ENCODE measurements at places on chromosomes 1 and 21. TPM values are rescaled to one million over a fixed set of nuclear protein-coding genes. Genes with fewer than 3 reads are reported as not detected.

The ITLN2 gene
- total RNA-seq: not detected

The LRIG2 gene
- 24.7 TPM for total RNA-seq

The DNAH14 gene
- 2.0 TPM for total RNA-seq

The DNASE2B gene
- not detected for total RNA-seq

The SOX13 gene
- 40.9 TPM for total RNA-seq

The PDPN gene
- total RNA-seq: 16.6 TPM

The PCSK9 gene
- total RNA-seq: 0.13 TPM

The USP16 gene
- total RNA-seq: 33.8 TPM

The NUAK2 gene
- total RNA-seq: 1.7 TPM

The HAO2 gene
- total RNA-seq: not detected

DNA sequence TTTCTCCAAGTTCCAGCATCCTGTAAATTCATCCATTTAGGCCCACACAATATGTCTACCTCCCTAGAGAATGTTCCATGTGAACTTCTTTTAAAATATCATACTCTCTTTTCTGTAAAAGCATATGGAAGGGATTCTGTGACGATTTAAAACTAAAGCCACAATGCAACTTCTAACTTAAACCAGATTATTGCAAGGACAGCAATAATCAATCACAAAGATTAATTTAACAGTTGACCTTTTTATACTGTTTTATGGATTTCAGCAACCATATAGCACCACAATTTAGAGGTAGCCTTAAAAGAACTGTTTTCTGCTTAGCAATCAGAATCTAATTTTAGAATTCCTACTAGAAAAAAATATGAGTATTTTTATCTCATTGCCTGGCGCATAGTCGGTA is 58.3 kb downstream of the DSCAM start:
- no peak for DNase-seq

GRCh38 chr1:106022312-106022902 is 1034.1 kb upstream of the PRMT6 start:
- no peak for DNase-seq

DNA sequence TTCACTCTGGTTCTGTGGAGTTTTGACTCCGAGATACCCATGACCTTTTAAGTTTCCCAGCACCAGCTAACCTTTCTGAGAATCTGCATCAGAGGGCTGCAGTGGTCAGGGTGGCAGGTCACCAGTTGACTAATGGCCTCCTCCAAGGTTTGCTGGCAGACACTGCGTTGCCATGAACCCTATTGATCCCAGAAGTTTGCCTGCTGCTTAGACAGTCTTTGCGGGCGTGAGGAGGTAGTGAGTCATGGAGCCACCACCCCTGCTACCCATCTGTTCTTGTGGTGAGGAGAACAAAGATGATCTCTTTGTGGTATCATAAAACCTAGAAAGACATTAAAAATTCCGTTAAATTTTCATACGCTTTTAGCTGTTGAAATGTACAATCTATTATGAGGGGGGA is 180.4 kb downstream of the FGGY start:
- DNase-seq: no peak

DNA sequence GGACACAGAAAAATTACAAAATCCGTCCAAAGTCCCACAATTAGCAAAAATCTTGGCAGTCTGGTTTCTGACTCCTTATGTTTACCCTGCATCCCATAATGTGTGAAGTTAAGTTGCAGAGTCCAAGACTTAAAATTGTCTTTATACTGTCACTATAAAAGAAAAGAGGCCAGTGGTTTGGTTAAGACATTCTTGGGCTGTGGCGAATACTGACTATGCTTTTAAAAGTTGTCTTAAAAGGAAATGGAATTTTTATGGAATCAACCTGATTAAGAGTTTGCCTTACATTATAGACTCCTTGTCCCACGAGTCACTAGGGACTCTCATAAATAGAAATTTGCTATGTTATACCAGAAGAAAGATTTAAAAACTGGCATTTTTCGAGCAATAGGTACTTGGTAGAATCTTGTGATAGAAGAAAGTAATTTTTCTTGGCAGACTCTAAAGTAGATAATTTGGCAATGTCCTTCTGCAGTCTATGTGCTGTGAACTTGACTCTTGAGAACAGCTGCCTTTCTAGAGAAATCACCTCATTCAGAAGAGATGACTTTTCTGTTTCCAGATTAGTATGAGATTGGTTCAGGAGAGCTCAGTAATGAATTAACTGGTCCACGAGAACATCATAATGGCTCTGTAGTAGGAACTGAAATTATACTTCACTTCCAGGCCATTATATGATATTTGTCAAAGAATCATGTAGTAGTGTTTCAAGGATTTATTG is 31.8 kb downstream of the NTNG1 start:
- DNase-seq: no peak

- no peak for DNase-seq
Observed at GRCh38 chr1:51070640-51071039, 31.4 kb upstream of the C1orf185 start.

- DNase-seq: no peak
Observed at GRCh38 chr1:82565146-82565545, 764.4 kb downstream of the ADGRL2 start.

GRCh38 chr1:156320560-156320959 is 17.5 kb downstream of the CCT3 start:
- no peak for DNase-seq

DNA sequence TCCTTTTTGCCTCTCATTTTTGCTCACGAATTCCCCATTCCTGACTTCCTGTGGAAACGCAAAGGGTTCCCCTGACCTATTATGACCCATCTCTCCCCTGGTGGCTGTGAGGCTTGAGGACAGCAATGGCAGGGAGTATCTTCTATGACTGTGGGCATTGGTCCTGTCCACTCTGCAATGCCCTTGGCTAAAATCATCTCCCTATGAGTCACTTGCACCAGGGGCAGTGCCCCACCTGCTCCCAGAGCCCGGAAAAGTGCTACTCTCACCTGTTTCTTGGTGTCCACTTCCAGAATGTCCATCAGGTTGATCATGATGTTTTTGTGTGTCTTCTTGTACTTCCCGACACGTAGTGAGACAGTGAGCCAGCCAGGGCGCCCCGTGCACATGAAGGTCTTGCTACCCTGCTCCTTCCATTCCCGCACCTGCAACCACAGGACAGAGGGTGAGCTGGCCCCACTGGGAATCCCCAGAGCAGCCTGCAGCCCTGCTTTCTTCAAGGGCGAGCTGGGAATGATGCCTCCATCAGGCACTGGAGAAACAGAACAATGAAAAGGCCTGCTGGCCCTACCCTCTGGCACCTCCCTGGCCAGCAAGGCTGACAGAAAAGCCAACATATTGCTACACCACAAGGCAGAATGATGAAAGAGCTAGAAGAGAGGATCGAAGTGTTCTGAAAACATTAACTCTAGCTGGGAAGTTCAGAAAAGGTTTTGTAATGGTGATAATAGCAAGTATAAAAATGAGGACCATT is 3.5 kb downstream of the DHCR24 start:
- no peak for DNase-seq

GRCh38 chr1:53344921-53345838 is 17.3 kb upstream of the LRP8 start:
- peak; percentile 24 for DNase-seq

GRCh38 chr1:212691561-212692071 is 8.0 kb downstream of the BATF3 start:
- no peak for DNase-seq

GRCh38 chr1:92902406-92902744 is 58.9 kb downstream of the DIPK1A start:
- DNase-seq: no peak

- no peak for DNase-seq
Observed at GRCh38 chr1:78370356-78370755, 120.4 kb upstream of the PTGFR start.

GRCh38 chr21:42346866-42347600 is 3.8 kb downstream of the TFF2 start:
- no peak for DNase-seq

- no peak for DNase-seq
Observed at GRCh38 chr1:10253755-10254154, 43.4 kb downstream of the KIF1B start.

DNA sequence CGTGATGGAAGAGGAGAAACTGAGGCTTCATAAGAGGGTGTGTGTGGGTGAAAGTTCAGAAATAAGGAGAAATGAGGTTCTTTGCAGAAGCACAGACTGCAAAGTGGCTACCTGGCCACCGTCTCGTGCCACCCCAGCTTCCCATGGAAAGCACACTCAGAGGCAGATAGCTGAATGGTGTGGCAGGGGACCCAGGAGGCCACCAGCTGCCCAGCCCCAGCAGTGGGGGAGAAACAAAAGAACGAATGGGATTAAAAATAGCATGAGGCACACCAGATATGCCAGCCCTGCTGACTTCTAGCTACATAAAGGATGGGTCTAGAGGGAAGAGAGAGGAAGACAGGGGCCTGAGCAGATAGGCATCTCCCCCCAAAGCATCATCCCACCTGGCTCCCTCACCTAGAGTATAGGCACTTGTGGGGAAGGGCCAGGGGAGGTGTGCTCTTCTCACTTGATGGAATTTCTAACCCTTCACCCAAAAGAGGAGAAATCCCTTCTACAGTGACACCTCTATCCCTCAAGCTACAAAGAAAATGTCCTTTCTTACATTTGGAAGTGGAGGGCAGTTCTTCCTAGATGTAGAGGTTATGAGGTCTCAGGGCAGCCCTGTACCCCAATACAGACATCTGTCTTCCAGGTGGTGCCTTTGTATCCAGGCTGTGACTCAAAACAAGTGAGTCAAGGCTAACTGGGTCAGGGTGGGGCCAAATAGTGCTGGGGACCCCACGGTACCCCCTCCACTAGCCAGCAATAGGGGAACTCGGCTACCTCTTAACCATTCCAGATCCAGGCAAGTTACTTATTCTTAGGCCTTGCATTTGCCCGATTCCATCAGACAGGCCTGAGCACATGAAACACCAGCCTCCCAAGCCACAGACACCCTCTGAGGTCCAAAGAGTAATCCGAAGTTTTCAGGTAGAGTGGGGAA is 3.5 kb downstream of the HDGF start:
- DNase-seq: no peak

GRCh38 chr1:151864411-151864810 is 10.9 kb upstream of the THEM5 start:
- no peak for DNase-seq

DNA sequence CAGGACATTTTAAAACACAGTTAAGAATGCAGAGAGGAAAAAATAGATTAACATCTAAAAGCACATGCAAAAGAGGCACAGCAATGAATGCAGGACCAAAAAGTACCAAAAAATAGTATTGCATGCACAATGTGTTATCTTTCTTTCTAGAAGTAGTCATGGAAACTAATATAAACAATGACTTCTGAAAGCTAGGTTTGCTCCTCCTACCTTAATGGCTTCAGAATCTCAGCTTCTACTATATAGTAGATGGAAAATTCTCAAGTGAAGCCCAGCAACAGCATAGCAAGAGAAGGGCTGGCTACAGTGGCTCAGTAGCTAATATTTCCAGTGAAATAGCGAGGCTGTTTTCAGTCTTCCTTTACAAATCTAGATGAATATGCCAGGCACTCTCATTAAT is 125.1 kb downstream of the CRB1 start:
- no peak for DNase-seq

All from aorta (tissue), 5 donors.